ENCODE measurements at places on chromosomes 13 and 19.

DNA sequence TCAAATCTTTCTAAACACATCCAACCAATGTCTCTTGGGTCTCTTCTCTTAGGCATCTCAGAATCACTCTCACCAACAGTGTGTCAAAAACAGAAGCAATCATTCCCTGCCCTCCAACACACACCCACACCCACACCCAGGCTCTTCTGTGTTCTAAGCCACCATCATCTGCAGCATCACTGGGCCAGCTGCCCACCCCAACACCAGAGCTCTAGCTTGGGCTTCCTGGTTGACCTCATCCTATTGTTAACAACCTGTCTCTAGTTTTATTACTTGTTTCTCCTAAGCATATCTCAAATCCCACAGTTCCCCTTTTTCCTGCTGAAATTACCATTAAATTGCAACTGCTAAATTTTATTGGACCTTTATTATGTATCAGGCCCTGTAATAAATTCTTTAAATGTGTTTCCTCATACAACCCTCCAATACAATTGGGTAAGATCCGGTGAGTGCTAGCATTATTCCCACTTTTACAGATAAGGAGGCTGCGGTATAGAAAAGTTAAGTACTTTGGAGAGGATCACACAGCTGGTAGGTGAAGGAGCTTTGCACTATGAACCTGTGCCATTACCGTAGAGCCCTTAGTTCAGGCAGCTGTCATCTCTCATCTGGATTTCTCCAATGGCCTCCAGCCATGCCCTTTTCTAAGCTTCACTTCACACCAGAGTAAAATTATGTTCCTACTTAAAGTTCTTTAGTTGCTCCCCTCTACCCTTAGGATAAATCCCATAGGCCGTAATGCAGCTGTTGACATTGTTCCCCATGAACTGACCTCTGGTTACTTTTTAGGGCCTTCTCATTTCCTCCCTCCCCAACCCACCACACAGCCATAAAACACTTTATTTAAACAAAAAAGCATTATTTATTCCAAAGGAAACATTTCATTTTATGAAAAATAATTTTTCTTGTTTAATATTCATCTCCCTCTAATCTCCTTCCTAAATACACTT lies 227.7 kb downstream of the B3GLCT start:
- DNase-seq = no peak

DNA sequence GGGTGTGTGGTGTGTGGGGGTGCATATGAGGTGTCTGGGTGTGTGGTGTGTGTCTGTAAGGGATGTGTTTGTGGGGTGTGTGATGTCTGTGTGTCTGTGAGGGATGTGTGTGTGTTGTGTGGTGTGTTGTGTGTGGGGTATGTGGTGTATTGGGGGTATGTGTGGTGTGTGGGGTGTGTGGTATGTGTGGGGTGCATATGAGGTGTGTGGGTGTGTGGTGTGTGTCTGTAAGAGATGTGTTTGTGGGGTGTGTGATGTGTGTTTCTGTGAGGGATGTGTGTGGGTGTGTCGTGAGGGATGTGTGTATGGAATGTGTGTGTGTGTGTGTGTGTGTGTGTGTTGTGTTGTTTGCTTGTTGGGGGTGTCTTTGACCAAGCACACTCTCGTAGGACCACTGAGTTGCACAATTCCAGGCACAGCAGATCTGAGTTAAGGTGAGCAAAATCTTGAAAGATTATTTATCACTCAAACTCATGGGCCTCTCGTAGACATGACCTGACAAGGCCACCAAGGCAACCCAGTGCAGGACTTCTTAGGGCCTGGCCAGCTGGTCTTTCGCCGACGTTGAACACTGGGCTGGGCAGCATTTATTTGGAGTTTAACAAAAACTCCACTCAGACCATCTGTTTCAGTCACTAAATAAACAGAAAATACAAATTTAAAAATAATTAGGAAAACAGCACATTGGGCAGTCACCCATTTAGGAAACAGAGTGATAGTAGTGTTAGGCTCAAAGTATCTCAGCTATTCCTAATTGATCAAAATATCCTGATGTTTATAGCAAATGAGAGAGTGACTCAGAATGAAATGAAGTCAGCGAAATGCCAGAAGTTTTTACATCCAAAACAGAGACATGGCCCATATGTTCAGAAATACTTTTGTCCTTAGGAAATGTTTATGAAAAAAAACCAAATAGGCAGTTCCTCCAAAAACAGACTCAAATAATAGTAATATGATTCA lies 301.1 kb downstream of the FGF9 start:
- no peak for DNase-seq

- no peak for DNase-seq
These were observed 407.8 kb downstream of the ZNF536 start for GRCh38 chr19:30780032-30780431.

DNA sequence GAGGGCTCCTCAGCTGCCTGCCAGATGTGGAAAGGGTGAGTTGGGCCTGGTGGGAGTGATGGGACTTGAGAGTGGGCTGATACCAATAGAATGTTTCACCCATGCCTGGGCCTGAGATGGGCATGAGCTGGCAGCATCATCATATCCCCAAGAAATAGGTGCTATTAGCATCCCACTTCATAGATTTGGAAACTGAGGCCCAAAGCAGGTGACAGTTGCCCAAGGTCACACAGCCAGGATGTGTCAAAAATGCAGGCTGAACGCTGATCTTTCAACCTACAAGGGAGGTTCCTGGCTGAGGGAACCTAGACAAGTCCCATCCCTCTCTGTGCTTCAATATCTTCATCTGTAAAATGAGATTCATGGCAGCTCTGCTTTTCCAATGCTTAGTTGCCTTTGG lies 4.6 kb downstream of the SYDE1 start:
- no peak for DNase-seq

GRCh38 chr19:41366089-41366488 lies 2.1 kb upstream of the B9D2 start:
- no peak for DNase-seq

DNA sequence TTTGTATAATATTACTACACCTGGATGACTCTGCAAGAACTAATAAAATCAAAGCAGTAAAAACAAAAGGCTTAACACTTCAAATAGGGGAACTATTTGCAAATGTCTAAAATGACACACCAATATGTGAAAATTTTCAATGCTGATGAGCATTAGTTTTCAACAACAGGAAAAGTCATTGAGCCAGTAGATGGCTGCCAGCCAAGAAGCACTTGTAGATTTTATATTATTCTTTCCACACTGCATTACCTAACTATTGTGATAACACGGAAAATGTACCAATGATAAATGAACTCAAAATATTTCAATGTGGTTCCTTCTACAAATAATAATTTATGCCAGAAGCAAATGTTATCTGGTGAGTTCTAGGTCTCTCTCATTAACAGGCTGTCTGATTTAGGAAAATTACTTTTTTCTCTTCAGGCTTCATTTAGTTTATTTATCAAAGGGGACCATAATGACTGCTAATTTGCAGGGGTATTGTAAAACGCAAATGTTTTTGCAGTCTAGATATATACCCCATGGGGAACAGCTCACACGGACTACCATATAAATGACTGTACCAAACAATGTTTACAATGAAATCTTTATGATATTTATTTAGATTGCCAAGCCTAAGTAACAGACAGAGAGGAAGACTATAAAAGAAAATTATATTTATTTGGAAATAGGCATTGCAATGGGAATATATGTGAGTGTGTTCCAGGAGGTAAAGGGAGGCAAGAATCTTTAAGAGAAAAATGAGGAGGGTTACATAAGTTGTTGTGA lies 407.8 kb downstream of the LIG4 start:
- DNase-seq = no peak

- no peak for DNase-seq
These were observed 176.6 kb downstream of the LMO7 start for GRCh38 chr13:75812751-75813181.

DNA sequence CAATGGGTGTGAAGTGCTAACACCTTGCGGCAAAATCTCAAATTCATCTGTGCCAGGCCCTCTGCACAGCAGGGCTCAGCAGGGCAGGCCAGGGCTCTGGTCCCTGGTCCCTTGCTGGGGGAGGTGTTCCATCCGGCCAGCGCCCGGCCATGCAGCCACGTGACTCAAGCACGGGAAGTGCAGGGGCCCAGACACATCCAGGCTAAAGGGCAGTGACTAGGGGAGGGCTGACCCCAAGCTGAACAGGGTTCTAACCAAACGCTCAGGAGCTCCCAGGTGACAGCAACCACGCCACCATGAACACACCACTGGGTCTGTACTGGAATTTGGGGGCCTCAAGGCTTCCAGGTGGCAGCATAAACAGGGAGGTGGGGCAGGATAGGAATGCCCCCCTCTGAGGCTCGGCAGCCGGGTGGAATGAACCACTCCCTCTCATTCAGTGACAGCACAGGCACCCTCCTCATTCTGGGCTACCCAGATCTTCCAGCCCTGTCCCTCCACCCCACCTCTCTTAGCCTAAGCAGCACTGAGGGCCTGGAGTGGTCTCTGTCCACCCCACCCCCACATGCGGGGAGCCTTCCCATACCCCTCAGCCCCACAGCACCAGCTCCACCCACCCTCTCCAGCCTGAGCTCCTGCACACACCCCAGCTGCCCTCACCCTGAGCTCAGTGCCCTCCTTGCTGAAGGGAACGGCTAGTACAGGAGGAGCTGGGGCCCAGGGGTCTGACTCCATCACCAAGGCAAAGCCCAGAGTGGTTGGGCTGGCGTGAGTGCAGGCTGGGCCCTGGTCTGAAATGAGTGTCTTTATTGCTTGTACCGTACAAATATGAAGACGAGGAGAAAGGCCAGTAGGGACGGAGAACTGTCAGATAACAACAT lies 5.3 kb upstream of the CCNP start:
- peak; percentile 81 for DNase-seq

DNA sequence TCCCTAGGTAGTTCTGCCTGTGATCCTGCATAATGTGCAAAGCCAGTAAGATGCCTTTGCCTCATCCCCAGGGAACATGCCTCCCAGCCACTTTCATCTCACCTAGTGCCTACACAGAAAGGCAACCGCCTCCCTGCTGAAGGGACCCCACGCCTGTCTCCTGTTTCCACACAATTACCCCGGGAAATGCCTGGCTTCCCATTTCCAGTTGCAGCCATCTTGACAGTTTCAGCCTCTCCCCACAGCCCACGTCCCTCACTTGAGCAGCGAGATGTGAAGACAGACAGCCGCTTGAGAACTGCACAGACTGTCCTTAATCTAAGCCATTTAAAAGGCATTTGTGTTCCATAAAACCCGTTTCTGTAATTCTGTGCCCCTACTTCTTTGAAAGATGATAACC lies 4.7 kb upstream of the UQCRFS1 start:
- DNase-seq = no peak

- DNase-seq = no peak
These were observed 117.1 kb upstream of the USP29 start for GRCh38 chr19:57002710-57003109.

DNA sequence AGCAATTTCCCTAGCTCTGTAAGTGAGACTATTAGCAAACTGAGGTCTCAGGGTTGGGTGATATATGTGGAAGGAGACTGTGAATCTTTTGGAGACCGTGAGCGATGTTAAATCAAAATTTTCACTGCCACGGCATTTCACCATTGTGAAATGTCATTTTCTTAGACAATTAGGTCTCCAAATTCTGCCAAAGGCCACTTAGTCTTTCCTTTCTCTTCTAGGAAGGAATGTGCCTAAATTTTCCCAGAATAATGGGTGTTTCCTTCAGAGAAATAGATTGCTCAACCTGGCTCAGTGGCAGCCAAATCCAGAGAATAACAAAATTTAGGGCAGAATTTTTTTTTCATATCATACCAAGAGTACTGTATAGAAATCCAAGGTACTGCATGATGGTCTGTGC lies 64.5 kb upstream of the SCEL start:
- no peak for DNase-seq

GRCh38 chr19:39237200-39238184 lies 7.3 kb downstream of the IFNL3 start:
- peak; percentile 82 for DNase-seq

- no peak for DNase-seq
These were observed 10.4 kb downstream of the SETDB2 start for GRCh38 chr13:49454388-49455006.

GRCh38 chr13:35747594-35747993 lies 271.1 kb upstream of the MAB21L1 start:
- no peak for DNase-seq

DNA sequence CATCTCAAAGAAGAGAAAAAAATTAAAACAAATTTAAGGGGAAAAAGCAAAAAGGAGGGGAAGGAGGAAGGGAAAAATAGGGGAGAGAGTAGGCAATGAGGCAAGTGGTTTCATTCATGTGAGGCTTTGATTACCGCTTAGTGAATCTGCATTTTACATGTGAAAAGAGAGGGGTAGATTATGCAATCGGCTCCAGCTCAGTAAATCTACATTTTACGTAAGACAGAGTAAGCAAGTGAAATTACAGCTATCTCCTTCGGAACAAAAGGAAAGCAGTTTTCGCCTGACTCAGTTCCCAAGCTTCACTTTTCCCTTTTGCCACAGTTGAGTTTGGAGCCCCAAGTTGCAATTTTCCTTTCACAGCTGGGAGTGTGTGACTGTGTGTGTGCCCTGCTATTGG lies 16.0 kb upstream of the OLFM2 start:
- no peak for DNase-seq

DNA sequence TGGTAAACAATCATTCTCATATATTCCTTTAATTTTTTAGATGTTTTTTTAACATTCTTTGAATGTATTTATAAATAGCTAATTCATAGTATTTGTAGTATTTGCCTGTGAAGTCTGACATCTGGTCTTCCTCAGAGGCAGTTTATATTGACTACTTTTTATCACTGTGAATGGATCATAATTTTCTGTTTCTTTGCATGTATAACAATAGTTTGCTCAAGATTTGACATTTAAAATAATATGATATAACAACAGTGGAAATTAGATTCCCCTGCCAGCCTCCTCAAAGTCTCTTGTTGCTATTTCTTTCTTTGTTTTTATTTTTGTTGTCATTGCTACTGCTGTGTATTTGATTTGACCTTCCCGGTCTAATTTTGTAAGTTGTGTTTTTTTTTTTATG lies 297.0 kb upstream of the PCDH20 start:
- no peak for DNase-seq

DNA sequence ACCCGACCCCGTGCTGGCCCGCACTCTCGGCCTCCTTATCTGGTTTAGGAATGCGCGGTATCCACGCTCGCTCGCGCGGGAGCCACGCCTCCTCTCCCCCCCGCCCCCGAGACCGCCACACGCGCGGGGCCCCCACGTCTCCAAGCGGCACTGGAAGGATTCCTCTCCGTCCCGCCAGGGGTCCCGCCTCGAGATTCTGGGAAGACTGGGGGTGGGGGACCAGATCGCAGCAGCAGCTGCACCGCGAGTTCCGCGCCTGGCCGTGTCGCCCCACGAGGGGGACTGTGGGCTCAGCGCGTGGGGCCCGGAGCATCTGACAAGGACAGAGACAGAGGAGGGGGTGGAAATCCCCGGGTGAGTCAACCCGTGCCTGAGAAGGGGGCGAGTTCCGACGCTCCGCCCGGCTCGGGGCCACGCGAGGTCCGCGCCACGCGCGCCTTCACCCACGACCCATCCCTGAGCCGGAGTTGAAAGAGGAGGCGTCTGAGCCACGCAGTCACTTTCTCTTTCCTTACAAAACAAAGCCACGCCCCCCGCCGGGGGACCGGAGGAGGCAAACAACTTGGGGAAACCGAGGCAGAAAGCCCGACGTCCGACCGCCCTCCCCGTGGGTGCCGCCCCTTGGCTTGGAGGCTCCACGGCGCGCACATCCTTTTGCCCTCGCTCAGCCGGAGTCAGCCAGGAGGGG lies 814 bp downstream of the S1PR2 start:
- no peak for DNase-seq

All from ELF-1 (cell line).